ENCODE measurements at places on chromosomes 3 and 15.

GRCh38 chr3:38524141-38524739, 28.1 kb downstream of the EXOG start:
- no peak for DNase-seq

- no peak for DNase-seq
Observed at GRCh38 chr3:156964577-156964976, 138.4 kb downstream of the LEKR1 start.

GRCh38 chr3:16295298-16295890, 30.4 kb downstream of the OXNAD1 start:
- no peak for DNase-seq

DNA sequence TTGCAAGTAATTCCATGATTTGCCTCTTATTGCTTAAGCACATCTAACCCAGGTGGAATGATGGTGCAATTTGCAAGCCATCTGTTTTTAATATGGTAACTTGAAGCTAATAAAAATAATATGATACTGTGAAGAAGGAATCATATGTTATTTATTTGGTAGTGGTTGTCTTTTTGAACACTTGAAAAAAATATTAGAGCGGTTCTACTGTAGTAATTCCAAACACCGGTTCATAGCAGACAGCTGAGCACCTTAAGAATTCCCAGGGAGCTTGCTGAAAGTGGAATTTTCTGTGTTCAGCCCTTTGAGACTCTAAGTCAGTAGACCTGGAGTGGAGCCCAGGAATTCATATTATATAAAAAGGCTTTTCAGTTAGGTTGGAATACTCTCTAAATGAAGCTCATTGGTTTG, 687.4 kb downstream of the EDEM1 start:
- no peak for DNase-seq

DNA sequence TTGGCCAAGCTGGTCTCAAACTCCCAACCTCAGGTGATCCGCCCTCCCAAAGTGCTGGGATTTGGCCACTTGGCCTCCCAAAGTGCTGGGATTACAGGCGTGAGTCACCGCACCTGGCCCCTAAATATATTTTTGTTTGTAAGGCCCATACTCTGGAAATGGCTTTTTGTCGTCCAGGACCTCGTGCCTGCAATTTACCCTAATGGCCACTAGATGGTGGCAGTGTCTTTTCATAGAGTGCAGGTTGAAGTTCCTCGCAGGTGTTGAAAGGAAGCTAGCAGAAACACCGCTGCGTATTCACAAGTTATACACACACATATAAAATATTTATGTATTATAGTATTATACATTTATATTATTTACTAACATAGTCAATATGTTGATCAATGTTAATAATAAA, 97.2 kb downstream of the LRTM1 start:
- no peak for DNase-seq

DNA sequence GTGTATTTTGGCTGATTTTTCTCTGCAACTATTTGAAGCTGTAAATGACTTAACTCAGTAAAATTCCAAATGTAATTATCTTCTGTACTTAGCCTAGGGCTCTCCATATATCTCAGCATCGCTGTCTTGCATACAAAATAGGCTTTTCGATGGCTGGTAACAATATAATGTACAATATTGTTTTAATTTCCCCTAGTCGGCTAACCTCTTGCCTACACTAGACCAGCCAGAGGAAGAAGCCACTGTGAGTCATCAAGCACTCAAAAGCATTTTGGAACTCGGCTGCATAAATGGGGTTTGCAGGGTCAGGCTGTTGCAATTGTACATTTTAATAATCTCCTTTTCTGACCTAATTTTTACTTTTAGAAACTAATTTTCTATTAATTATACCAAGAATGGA, 583.8 kb downstream of the FOXP1 start:
- no peak for DNase-seq

DNA sequence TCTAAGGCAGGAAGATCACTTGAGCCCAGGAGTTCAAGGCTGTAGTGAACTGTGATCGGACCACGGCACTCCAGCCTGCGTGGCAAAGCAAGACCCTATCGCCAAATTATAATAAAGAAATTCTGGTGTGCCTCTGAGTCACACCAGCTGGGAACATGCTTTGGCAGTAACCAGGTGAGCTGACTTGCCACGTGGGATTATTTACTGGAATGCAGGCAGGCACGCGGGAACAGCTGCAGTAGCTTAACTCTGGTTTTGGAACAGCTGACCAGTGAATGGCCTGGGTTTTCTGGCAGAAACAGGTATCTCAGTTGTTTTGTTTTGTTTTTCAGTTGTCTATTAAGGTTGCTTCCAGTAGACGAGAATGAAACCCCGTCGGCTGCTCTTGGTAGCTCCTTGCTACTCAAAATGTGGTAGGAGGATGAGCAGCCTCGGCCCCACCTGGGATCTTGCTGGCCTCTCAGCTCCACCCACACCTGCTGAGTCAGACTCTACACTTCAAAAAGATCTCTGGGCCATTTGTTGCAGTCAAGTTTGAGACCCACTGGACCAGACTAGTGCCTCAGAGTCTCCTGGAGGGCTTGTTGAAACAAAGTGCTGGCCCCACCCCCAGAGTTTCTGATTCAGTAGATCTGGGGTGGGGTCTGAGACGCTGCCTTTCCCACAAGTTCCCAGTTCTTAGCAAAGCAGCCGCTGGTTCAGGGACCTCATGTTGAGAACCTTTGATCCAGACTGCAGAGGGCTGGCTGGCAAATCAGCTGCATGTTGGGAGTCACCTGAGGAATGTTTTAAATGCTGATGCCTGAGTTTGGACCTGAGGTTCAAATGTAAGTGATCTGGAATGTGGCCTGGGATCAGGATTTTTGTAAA, 26.6 kb downstream of the IDH2 start:
- DNase-seq, result no peak

DNA sequence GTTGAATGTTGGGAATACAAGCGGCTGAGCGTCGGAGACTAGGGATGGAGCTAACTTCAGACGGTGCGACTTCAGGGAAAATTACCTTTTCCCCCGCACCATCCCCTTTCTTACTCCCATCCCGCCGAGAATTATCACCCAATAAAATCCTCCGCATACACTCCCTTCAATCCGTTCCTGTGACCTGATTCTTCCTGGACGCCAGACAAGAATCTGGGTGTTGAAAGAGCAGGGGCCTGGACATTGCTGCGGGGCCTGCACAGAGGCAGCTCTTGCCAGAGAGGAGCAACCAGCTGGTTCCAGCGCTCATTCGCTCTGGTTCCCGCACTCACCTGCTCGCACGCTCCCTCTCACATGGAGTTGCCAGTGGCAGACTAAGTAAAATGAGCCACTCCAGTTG, 241.9 kb downstream of the ALCAM start:
- DNase-seq, result no peak

- no peak for DNase-seq
Observed at GRCh38 chr15:69843276-69843899, 254.3 kb downstream of the TLE3 start.

DNA sequence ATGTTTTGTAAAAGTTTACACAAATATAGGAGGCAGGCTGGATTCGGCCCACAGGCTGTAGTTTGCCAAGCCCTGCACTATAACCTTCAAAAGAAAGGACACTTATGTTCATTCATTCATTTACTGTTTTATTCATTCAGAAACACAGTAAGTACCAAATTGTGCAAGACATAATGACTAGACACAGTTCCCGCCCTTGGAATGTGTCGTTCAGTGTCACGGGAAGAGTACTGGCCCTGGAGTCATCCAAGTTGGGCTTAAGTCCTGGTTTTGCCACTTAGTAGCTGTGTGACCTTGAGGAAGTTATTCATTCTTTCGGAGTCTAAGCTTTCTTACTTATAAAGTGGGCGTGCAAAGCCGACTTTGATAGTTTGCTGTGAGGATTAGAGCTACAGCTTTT, 22.0 kb downstream of the COLQ start:
- DNase-seq, result no peak

DNA sequence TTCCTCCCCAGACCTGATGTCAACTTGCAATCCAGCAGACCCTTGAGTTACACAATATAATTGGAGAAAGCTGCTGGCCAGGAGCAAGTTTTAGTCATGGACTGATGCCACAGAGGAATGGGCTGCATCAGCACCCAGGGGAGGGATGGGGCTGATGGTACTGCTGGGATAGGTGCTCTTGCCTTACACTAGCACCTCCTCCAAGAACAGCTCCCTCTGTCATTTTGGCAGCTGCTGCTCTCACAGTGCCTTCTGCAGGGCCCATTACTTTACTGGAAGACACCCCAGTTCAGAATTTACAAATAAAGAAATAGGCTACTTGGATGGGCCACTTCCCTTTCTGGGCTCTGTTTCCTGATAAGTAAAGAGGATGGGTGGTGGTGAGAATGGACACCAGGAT, 85.3 kb upstream of the RORA start:
- no peak for DNase-seq

- no peak for DNase-seq
Observed at GRCh38 chr15:91625506-91625905, 228.0 kb upstream of the SLCO3A1 start.

GRCh38 chr3:63864965-63865327, 1.3 kb downstream of the ATXN7 start:
- no peak for DNase-seq

DNA sequence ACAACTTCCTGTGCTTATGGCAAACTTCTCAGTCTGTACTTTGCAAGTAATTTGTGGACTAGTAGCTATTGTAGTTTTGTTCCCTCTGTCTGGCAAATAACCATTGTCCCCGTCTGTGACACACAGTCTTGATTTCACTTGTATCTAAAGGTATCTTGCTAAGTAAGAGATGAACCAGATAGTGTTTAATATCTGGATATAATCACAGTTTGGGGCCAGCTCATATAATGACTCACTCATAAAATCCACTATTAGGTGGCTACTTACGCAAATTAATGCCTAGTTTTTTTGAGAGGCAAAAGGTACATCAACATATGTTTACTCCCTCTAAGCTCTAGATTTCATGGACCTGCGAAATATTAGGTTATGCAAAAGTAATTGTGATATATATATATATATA, 30.4 kb downstream of the VGLL3 start:
- DNase-seq, result no peak

Data from stimulated activated CD8-positive, alpha-beta memory T cell treated with anti-CD3 and anti-CD28 coated beads, Interleukin-4, amount 100 ng/mL, for 4 hours (primary cell).